CD4-positive, alpha-beta T cell treated with Interleukin-4 for 4 hours (primary cell): ENCODE measurements at places on chromosomes 12 and 14.
A peak's percentile ranks its signal among the peaks of the same experiment; 100 is the strongest.

GRCh38 chr12:131093604-131093955, 139.9 kb downstream of the ADGRD1 start:
- no peak for DNase-seq

DNA sequence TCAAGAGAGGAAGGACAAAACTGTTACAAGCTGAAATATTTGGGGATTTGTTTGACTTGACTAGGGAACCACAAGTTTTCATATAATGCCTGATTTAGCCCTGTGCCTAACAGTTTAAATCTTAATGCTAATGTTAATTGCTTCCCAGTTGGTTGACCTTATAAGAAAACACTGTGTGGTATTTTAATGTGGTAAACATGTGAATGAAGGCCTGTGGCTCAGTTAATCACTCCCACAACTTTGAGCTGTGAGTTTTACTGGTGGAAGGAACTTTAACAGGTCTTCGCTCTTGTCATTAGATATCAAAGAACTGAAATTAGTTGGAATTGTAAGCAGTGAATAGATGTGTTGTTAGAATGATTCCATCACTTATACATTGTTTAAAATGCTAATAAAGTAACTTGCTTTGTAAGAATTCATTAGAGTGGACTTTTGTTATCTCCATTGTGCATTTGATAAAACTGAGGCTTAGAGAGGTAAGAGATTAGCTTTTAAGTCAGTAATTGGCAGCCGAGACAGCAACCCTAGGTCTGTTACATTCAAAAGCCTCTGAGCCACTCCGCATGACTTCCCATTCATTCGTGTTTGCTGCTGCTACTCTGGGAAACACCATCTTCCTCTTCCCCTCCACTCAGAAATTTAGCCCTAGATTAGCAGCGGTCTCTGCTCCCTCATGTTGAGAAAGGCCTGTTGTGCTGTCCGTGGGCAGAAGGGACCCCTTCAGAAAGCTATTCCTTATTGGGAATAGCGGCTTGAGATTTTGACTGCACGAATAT, 1.0 kb upstream of the TBK1 start:
- DNase-seq, result peak; percentile 21

GRCh38 chr12:42908712-42909111, 319.2 kb upstream of the PRICKLE1 start:
- no peak for DNase-seq

GRCh38 chr12:111387747-111388323, 17.9 kb upstream of the SH2B3 start:
- no peak for DNase-seq

DNA sequence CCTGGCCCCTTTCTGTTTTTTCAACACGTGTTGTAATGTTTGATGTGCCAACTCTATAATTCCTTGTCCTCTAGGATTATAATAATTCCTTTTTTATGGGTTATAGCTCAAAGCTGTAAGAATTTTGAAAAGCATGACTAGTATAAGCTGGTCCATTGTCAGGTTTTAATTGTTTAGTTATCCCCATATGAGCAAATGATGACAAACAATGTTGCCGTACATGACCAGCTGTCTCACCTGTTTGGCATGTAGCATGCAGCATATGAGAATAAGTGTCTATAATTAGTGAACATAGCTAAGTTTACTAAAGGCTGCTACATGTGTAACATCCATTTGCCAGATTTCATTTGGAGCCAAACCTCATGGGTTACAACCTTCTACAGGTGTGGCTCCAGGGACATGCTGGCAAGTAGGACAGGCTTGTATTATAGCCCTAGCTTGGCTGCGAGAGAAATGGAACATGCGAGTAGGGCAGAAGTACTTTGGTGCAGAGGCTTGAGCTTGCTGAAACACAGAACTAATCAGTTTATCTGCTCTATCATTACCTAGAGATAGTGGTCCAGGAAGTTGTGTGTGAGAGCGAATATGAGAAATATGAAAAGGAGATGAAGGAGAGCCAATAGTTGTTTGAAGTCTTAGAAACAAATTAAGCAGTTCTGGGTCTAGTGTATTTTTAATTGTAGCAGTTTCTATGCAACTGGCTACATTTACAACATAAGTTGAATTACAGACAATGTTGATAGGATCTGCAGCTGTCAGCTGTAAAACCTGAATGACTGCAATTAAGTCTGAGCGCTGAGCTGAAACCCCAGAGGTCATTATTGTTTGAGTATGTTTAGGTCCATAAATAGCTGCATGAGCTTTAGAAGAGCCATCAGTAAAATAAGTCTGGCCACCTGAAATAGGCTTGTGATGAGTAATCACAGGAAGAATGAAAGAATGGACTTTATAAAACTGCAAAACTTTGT, 22.6 kb upstream of the MAPKAPK5 start:
- no peak for DNase-seq

GRCh38 chr12:7503686-7504415, at the start of gene CD163:
Gene CD163, minus strand, starts transcription at chr12:7503777. Its CDS starts 87 bp downstream, at chr12:7503690.
- peak; percentile 3 for DNase-seq

DNA sequence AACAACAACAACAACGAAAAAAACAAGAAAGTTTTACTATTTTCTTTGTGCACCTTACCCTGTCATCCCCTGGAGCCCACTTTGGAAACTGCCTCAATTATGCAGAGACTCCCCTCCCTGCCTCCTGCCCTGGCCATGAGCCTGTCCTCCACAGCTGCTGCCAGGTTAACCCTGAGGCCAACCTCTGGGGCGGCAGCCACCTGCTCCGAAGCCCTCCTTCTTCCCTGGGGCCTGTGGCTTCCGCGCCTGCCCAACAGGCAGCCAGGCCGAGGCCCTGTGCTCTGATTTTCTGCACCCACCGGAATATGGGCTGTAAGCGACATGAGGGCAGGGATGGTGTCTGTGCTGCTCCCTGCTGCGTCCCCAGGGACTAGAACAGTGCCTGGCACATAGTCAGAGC, 183.0 kb downstream of the CALM1 start:
- no peak for DNase-seq

- no peak for DNase-seq
Measured at GRCh38 chr12:52568111-52568510, 5.5 kb downstream of the KRT74 start.

GRCh38 chr12:89324437-89324836, 27.9 kb downstream of the DUSP6 start:
- DNase-seq, result no peak

- DNase-seq, result no peak
Measured at GRCh38 chr12:76260390-76260748, 87.8 kb downstream of the BBS10 start.

- DNase-seq, result no peak
Measured at GRCh38 chr14:39433452-39433813, 1.2 kb upstream of the FBXO33 start.
